ENCODE measurements at places on chromosomes 3 and 15. TPM values are rescaled to one million over a fixed set of nuclear protein-coding genes. Genes with fewer than 3 reads are reported as not detected.

Gene TMEM212
- not detected for total RNA-seq

Gene CLDN16
- total RNA-seq, result not detected

Gene TNFSF10
- 23.6 TPM for total RNA-seq

Gene NPAP1
- not detected for total RNA-seq

Gene WNT5A
- total RNA-seq, result not detected

Gene PIGZ
- 0.76 TPM for total RNA-seq

Gene HTR3E
- total RNA-seq, result not detected

Gene CCR2
- total RNA-seq, result 0.81 TPM

Gene GOLGA6A
- total RNA-seq, result not detected

DNA sequence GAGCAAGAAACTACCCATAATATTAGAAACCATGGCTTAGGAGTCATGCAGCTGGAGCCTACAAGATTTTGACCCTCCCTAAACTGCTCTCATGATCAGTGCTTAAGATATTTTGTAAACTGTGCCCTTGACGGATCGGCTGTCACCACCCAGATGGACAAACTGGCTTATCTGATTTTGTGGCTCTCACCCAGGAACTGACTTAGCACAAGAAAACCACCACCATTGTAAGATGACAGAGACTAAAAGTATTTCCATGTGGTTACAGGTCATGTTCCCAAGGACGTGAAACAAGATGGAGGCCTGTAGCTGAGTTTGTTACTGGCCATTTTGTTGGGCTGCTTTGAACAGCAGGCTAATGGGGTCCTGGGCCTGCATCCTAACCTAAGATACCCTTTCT, 940.9 kb downstream of the OTOL1 start:
- no peaks in the 10 kb centered on the region for H3K36me3 ChIP-seq
- DNase-seq, result no peak
- no peak overlapping the region for H3K27ac ChIP-seq
- H3K4me1 ChIP-seq, result no peaks in the 10 kb centered on the region

DNA sequence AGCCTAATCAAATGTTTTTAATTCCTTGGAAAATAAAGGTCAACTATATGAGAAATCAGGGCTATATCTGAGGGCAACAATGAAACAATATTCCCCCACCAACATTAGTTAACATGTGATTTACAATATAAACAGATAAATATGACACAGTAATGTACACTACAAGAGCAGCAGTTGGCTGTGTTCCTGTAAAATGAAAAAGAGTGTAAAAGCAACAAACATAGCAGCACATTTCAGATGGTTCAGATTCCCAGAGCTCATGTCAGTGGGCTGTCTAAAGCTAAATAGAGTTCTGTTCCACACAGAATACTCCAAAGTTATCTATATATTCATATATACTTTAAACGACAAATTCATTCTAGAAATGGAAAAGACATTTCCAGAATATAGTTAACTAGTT, 42.6 kb downstream of the ANKRD28 start:
- DNase-seq, result no peak
- H3K4me1 ChIP-seq, result peaks cover 5% of the 10 kb centered on the region
- H3K4me3 ChIP-seq, result no peak overlapping the region
- peaks cover 15% of the 10 kb centered on the region for H3K36me3 ChIP-seq

GRCh38 chr15:34578283-34578674, 5.2 kb downstream of the GOLGA8B start:
- peak overlapping the region; percentile 75 for H3K27ac ChIP-seq
- peaks cover 3% of the 10 kb centered on the region for H3K36me3 ChIP-seq
- peaks cover 54% of the 10 kb centered on the region for H3K4me1 ChIP-seq
- no peak for DNase-seq

GRCh38 chr3:42728668-42729364, 26.2 kb upstream of the HHATL start:
- no peaks in the 10 kb centered on the region for H3K36me3 ChIP-seq
- peaks cover 7% of the 10 kb centered on the region for H3K27me3 ChIP-seq
- H3K4me3 ChIP-seq, result no peak overlapping the region
- no peak for DNase-seq
- no peaks in the 10 kb centered on the region for H3K4me1 ChIP-seq

GRCh38 chr3:46574243-46574646, 8.1 kb upstream of the LRRC2 start:
- H3K27ac ChIP-seq, result no peak overlapping the region
- H3K36me3 ChIP-seq, result no peaks in the 10 kb centered on the region

- H3K36me3 ChIP-seq, result peaks cover 4% of the 10 kb centered on the region
- H3K4me3 ChIP-seq, result no peak overlapping the region
- DNase-seq, result no peak
- no peaks in the 10 kb centered on the region for H3K27me3 ChIP-seq
Observed at GRCh38 chr3:43023066-43023465, 44.0 kb downstream of the GASK1A start.

- H3K36me3 ChIP-seq, result no peaks in the 10 kb centered on the region
- H3K4me1 ChIP-seq, result no peaks in the 10 kb centered on the region
- H3K27ac ChIP-seq, result no peak overlapping the region
- H3K27me3 ChIP-seq, result peaks cover 4% of the 10 kb centered on the region
- H3K4me3 ChIP-seq, result no peak overlapping the region
- DNase-seq, result no peak
Observed at GRCh38 chr15:61084944-61085367, 144.1 kb downstream of the RORA start.

GRCh38 chr15:38920966-38921365, 356.4 kb upstream of the RASGRP1 start:
- H3K27me3 ChIP-seq, result peaks cover 4% of the 10 kb centered on the region
- DNase-seq, result no peak
- no peak overlapping the region for H3K4me3 ChIP-seq
- no peaks in the 10 kb centered on the region for H3K36me3 ChIP-seq

- H3K27me3 ChIP-seq, result no peaks in the 10 kb centered on the region
- H3K36me3 ChIP-seq, result no peaks in the 10 kb centered on the region
- no peak overlapping the region for H3K4me3 ChIP-seq
- DNase-seq, result no peak
Observed at GRCh38 chr3:35789042-35789831, 149.9 kb downstream of the ARPP21 start.

DNA sequence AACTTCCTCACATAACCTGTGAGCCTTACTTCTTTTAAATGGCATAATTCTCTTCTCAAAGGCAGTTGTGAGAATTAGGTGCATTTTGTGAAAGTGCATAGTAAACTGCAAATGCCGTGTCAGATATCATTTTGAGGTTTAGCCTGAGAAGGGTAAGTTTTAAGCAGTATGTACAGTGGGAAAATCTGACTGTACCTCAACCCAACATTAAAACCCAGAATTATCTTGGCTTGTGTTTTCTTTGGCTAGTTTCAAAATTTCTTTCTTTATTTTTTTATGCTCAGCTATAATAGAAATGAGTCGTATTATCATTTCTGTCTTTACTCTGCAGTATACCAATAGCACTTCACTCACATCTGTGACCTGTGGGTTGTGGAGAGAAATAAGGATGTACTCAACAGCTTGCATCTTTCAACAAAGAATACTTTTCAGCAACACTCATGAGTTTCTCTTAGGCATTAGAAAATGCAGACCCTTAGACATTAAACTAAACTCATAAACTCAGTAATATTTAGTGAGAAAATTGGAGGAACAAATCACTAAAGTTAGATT, 65.7 kb downstream of the RASA2 start:
- no peak for DNase-seq
- H3K4me3 ChIP-seq, result peak overlapping the region; percentile 2
- H3K36me3 ChIP-seq, result peaks cover 51% of the 10 kb centered on the region
- peaks cover 61% of the 10 kb centered on the region for H3K4me1 ChIP-seq

DNA sequence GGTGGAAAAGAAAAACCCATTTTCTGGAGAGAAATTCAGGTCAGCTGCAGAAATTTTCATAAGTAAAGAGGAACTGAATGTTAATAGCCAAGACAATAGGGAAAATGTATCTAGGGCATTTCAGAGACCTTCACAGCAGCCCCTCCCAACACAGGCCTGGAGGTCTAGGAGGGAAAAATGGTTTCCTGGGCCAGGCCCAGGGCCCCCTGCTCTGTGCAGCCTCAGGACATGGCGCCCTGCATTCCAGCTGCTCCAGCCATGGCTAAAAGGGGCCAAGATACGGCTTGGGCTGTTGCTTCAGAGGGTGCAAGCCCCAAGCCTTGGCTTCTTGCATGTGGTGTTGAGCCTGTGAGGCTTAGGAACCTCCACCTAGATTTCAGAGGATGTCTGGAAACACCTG, 92.2 kb downstream of the C3orf70 start:
- peaks cover 2% of the 10 kb centered on the region for H3K27me3 ChIP-seq
- no peak overlapping the region for H3K27ac ChIP-seq
- no peaks in the 10 kb centered on the region for H3K4me1 ChIP-seq
- H3K36me3 ChIP-seq, result peaks cover 2% of the 10 kb centered on the region

DNA sequence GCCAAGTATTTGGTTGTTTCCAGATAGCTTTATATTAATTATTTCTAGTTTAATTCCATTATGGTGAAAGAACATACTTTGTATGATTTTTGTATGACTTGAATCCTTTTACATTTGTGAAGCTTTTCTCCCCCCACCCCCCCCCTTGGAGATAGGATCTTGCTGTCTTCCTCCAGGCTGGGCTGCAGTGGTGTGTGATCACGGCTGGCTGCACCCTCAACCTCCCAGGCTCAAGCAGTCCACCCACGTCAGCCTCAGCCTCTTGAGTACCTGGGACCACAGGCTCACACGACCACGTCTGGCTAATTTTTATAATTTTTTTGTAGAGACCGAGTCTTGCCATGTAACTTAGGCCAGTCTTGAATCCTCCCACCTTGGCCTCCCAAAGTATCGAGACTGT, 29.5 kb downstream of the ARL8B start:
- H3K27me3 ChIP-seq, result no peaks in the 10 kb centered on the region
- H3K4me3 ChIP-seq, result no peak overlapping the region
- no peak for DNase-seq
- H3K27ac ChIP-seq, result no peak overlapping the region

DNA sequence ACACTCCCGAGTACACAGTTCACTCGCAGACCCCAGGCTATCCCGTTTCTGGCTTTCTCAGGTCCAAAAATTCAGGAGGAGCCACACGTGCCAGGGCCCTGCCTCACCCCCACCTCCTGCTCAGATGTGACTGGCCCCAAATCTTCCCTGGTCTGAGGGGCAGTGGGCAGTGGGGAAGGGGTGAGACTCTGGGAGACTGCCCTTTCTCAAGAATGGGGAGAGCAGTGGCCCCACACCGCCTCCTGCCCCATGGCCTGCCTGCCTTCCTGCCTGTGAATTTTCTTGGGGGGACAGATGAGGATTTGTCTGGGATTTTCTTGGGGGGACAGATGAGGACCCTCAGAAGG, 174.6 kb downstream of the MEGF11 start:
- H3K4me1 ChIP-seq, result no peaks in the 10 kb centered on the region
- H3K27ac ChIP-seq, result no peak overlapping the region
- DNase-seq, result no peak
- H3K4me3 ChIP-seq, result no peak overlapping the region
- H3K27me3 ChIP-seq, result peaks cover 10% of the 10 kb centered on the region
- H3K36me3 ChIP-seq, result no peaks in the 10 kb centered on the region

GRCh38 chr3:43723121-43723734, 32.5 kb downstream of the ABHD5 start:
- H3K36me3 ChIP-seq, result peaks cover 20% of the 10 kb centered on the region
- DNase-seq, result no peak
- H3K27me3 ChIP-seq, result no peaks in the 10 kb centered on the region
- H3K27ac ChIP-seq, result no peak overlapping the region
- H3K4me3 ChIP-seq, result no peak overlapping the region
- no peaks in the 10 kb centered on the region for H3K4me1 ChIP-seq

GRCh38 chr15:69979783-69980182, 117.9 kb downstream of the TLE3 start:
- peaks cover 22% of the 10 kb centered on the region for H3K27me3 ChIP-seq
- DNase-seq, result no peak
- H3K4me3 ChIP-seq, result no peak overlapping the region
- no peaks in the 10 kb centered on the region for H3K4me1 ChIP-seq

DNA sequence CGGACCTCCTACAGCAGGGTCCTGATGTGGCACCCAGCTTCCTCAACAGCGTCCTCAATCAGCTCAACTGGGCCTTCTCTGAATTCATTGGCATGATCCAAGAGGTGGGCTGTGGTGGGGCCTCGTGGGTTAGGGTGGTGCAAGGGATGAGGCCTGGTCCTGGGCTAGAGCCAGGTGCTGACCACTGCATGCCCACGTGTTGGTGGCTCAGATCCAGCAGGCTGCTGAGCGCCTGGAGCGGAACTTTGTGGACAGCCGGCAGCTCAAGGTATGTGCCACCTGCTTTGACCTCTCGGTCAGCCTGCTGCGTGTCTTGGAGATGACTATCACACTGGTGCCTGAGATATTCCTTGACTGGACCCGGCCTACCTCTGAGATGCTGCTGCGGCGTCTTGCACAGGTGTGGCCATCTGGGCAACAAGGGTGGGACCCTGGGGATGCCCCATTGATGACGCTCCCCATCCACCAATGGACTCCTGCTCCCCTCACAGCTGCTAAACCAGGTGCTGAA, 3.8 kb downstream of the AMIGO3 start:
- peaks cover 19% of the 10 kb centered on the region for H3K4me1 ChIP-seq
- no peak overlapping the region for H3K4me3 ChIP-seq
- DNase-seq, result no peak
- no peaks in the 10 kb centered on the region for H3K36me3 ChIP-seq
- no peaks in the 10 kb centered on the region for H3K27me3 ChIP-seq

GRCh38 chr15:45918839-45919238, 284.0 kb downstream of the SQOR start:
- no peaks in the 10 kb centered on the region for H3K36me3 ChIP-seq
- no peak overlapping the region for H3K27ac ChIP-seq
- H3K4me1 ChIP-seq, result no peaks in the 10 kb centered on the region
- no peaks in the 10 kb centered on the region for H3K27me3 ChIP-seq
- no peak for DNase-seq

DNA sequence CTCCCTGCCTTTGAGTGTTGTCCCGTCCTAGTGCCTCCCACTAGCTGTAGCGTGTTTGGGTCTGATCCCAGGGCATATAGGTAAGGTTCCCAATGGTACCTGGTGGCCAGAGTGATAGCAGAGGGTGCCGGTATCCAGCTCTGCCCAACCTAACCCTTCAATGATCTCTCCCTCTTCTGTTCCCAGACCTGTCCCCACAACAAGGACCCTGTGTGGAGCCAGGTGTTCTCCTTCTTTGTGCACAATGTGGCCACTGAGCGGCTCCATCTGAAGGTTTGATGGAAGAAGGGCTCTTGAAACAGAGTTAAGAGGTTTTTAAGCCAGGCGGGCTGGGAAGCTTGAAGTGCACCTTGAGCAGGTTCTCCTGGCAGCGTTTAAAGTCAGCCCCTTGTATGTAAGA, 35.5 kb downstream of the ESYT3 start:
- peaks cover 1% of the 10 kb centered on the region for H3K27me3 ChIP-seq
- no peak for DNase-seq
- H3K4me1 ChIP-seq, result no peaks in the 10 kb centered on the region
- no peak overlapping the region for H3K27ac ChIP-seq
- H3K4me3 ChIP-seq, result no peak overlapping the region

GRCh38 chr15:46080016-46080415, 445.2 kb downstream of the SQOR start:
- H3K27ac ChIP-seq, result no peak overlapping the region
- no peaks in the 10 kb centered on the region for H3K36me3 ChIP-seq
- no peak overlapping the region for H3K4me3 ChIP-seq
- H3K4me1 ChIP-seq, result no peaks in the 10 kb centered on the region

GRCh38 chr3:181790561-181790960, 78.8 kb downstream of the SOX2 start:
- H3K36me3 ChIP-seq, result no peaks in the 10 kb centered on the region
- DNase-seq, result no peak
- H3K4me3 ChIP-seq, result no peak overlapping the region
- H3K4me1 ChIP-seq, result no peaks in the 10 kb centered on the region
- H3K27ac ChIP-seq, result no peak overlapping the region
